ENCODE measurements at places on chromosomes 12 and 14.
A peak's percentile ranks its signal among the peaks of the same experiment; 100 is the strongest.

- DNase-seq: no peak
These were observed 246.8 kb upstream of the SFSWAP start for GRCh38 chr12:131464081-131464480.

DNA sequence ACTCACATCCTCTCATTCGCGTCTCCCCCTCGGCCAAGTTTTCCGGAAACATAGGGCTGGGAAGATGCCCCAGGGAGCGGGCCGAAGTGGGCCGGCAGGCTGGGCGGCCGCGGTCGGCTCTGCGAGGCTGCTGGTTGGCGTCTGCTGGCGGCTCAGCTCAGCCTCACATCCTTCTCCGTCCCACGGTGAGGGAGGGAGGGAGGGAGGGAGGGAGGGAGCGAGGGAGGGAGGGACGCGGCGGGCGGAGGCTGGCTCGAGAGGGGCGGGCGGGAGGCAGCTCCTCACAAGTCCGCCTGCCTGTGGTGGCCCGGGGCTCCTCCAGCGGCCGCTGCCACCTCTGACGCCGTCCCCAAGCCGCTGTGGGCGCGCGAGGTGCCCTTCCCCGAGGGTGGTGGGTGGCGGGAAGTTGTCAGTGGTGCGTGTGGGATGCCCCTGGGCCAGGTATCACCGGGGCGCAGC lies 93.8 kb downstream of the RFLNA start:
- peak; percentile 84 for DNase-seq

- DNase-seq: no peak
These were observed 386.7 kb upstream of the NOVA1 start for GRCh38 chr14:26984311-26985177.

DNA sequence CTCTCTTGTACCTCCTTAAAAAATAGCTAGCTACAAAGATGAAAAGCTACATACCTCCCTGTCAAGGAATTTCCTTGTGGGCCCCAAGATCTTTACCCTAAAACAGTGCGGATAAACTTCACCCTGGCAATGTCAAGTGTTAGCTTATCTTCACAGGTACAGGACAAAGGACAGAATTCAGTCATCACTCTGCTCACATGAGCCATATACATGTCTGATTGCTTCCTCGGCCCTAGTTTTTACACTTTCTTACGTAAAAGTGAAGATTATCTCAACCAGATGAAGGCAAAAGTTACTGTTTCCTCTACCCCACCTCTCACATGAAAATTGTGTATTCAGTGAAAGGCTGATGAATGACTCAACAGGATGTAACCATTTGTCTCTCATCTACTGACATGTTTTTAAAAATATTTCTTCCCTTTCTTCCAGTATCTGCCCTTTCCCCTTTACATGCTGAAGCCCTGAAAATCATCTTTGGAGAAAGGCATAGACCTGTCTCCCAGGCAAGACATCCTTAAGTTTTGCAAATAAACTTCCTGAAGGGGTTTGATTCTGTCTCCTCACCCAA lies 890.1 kb downstream of the GALC start:
- DNase-seq: no peak

DNA sequence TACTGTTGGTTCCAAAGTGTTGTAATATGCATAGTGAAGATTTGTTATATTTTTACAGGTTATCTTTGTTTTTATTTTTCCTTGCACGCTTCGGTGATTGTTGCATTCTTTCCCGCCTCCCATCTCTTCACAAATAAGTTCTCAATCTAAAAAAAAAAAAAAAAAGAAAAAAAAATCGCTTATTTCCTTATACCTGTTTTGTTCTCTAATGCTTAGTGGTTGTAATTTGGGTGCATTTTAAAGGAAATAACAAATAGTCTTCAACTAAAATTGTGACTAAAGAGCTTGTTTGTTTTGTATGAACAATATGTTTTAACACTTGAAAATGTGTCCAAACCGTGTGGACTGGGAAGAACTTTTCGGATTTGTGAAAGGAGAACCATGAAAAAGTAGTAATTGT lies 1.5 kb downstream of the CAND1 start:
- DNase-seq: no peak

DNA sequence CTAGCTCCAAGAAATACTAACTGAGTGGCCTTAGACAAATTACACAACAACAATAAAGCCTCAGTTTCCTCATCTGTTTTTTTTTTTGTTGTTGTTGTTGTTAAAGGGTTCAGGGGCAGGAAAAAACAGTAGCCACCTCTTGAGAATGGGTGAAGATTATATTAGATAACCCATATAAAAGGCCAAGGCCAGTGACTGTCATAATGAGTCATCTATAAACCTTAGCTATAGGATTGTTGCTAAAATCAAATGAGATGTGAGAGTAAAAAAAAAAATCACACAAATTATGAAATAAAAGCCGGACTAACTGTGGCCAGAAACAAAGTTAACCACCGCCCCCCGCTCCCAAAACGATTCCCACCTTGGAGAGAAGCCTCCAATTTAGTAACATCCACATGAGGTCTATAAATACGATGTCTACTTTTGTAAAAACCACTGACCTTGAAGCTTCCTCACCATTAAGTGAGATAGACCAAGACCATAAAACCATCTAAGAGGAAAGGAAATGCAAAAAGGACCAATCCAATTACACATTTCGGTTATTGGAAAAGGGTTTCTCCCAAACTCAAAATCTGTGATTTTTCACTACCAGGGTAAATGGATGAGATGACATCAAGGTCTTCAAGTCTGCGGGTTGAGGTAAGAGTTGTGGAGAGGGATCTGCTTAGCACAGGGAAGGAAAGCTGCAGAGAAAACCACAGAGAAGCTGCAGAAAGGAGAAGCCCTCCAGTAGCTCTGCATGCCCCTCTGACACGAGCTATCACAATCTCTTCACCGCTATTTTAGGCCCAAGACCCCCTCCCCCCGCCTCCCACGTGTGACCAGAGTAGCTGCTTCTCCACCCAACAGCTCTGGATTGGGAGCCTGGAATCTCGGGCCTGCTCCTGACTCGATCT lies 1.0 kb downstream of the NAA25 start:
- peak; percentile 56 for DNase-seq

- no peak for DNase-seq
These were observed 18.6 kb downstream of the DDX24 start for GRCh38 chr14:94062344-94062940.

DNA sequence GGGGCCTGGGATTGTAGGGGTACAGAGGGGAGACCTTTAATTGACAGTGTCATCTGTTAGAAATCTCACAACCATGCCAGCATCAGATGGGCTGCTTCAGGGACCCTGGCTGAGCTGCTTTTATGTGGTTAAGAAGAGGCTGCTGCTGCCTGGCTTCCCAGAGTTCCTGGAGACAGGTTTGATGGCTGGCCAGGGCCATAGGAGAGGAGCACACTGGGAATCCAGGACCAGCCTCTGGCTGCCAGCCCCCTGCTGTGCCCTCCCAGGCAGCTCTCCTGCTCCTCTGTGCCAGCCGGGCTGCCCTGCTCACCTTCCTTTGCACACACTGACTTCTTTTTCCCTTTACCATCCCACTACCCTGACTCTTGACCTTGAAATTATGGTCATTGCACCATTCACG lies 507 bp upstream of the KRT73 start:
- DNase-seq: no peak

- DNase-seq: no peak
These were observed 81.4 kb downstream of the ATXN7L3B start for GRCh38 chr12:74619084-74619483.

GRCh38 chr14:53793790-53794505 lies 162.7 kb downstream of the BMP4 start:
- no peak for DNase-seq

GRCh38 chr12:94276725-94277124 lies 128.3 kb downstream of the PLXNC1 start:
- DNase-seq: no peak

- no peak for DNase-seq
These were observed 43.2 kb downstream of the IRAK3 start for GRCh38 chr12:66232263-66232662.

- no peak for DNase-seq
These were observed 9.1 kb downstream of the OR6S1 start for GRCh38 chr14:20632448-20632830.

GRCh38 chr12:46998811-46999368 lies 80.5 kb upstream of the PCED1B start:
- no peak for DNase-seq

- DNase-seq: no peak
These were observed 80.1 kb downstream of the STAB2 start for GRCh38 chr12:103667125-103667524.

DNA sequence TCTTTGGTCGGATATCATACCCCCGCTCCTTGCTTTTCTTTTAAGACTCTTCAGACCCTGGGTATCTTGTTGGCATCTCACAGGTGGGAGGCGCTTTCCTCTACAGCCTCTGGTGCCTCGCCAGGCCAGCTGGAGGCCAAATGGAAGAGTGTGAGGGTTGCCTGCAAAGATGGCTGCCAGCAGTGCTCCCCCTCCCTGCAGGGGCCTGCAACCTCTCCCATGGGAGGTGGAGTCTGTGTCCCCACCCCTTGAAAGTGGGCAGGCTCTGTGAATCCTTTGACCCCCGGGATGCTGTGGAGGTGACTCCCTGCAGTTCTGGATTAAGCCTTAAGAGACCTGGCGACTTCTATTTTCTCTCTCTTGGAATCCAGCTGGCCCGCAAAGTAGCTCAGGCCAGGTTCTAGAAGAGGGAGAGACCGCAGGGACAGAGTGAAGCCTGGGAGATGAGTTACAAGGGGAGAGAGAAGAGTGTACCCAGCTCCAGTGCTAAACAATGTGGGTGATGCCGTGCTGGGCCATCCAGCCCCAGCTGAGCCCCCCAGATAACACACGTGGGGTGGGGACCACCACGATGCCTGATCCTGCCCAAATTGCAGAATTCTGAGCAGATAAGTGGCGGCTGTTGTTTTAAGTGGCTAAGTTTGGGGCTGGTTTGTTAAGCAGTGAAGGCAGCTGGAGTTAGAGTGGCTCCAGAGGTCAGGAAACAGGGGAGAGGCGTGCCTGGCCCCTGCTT lies 37.9 kb upstream of the NCOR2 start:
- no peak for DNase-seq

- no peak for DNase-seq
These were observed 149.4 kb upstream of the PLEKHG7 start for GRCh38 chr12:92553389-92553788.

GRCh38 chr12:57626111-57626920 lies 6.7 kb downstream of the B4GALNT1 start:
- DNase-seq: no peak

DNA sequence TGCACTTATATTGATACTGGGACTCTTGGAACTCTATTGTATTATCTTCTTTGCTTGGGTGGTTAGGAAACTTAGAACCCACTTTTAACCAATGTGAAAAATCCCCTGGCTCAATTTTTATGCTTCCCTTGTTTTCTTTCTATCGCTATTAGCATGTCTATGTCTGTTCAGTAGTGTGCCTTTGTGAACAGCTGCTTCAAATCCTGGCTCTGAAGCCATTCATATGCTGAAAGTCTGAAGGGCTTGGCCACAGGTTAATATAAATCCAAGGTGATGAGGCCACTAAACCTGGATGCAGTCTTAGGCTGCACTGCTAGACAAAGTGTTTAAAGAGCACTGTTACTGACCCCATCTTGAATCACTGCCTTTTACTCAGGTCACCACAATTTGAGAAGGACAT lies 94.9 kb upstream of the RIC8B start:
- no peak for DNase-seq

GRCh38 chr14:83614956-83615355 lies 1915.0 kb upstream of the FLRT2 start:
- DNase-seq: no peak

DNA sequence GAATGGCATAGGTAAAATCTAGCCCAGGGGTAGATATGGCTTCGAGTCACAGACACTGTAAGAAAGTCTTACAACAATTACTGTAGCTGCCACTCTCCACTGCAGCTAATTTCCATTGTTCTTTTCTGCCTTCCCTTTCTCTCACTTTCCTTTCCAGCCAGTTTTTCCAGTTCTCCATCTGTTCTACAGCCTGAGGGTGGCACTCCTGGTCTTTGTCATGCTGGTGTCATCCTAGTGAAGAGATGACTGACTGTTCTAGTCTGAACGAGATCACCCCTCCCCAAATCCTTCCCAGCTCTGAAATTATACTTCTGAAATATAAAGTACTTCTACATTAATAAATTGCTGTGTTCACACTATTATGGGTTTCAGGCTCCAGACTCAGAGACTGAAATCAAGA lies 74.2 kb upstream of the CSRP2 start:
- no peak for DNase-seq

GRCh38 chr12:78697817-78698415 lies 166.7 kb upstream of the SYT1 start:
- DNase-seq: no peak

GRCh38 chr12:122635471-122635870 lies 67.7 kb downstream of the HCAR2 start:
- no peak for DNase-seq

DNA sequence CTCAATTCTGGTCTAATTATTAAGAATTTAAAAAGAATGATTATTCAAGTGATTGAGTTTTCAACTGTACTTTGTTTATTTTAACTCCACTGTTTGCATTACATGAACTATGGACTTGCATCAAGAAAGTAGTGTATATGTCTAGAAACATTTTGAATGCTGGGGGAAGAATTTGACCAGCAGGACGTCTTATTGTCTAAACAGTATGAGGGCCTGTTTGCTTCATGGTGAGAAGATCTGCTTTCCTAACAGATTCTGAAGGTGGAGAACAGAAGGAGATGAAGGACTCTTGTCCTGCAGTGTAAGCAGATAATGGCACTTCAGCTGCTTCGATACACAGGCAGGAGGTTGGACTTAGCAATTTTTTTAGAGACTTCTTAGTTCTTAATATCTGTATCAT lies 176.0 kb downstream of the DACT1 start:
- DNase-seq: no peak

GRCh38 chr12:131693149-131693548 lies 17.7 kb upstream of the SFSWAP start:
- no peak for DNase-seq

DNA sequence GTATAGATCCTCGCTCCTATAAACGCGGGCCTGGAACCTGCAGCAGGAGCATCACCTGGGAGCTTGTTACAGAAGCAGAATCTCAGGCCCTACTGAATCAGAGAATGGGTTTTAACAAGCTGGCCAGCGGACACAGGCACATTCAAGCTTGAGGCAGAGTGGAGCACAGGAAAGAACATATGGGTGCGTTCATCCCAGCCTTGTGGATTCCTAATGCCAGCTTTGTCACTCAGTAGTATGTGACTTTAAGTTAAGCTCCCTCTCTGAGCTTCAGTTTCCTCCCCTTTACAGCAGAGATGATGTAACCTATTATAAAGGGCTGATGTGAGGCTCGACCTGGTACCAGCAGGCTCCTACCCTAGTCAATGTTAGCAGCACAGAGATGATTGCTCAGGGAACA lies 204.9 kb downstream of the ZFP36L1 start:
- no peak for DNase-seq

DNA sequence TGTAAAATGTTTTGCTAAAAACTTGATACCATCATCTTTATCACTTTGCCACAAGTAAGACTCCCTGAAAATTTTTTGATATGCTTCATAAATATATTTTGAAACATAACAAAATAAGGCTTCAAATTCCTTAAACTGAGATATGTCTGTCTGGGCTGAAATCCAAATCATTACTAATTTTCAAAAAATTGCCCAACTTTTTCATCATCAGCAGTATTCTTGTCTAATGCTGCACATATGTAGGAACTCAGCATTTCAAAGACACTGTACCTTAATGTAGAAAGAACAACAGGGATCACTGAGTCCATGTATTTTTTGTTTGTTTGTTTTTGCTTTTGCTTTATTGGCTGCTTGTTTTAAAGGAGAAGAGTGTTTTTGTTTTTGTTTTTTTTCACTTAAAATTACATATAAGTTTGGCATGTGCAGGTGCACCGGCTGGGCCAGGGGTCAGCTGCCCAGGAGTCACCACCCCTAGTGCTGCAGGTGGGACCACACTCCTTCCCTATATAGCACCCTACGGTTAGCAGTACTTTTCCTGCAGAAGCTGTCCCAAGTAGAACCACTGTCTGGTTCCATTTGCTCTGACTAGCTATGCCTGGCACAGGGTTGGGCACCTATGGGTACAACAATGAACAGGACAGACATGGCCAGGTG lies 231.2 kb downstream of the PIK3C2G start:
- DNase-seq: no peak
